ENCODE measurements at places on chromosomes 13 and 19.

DNA sequence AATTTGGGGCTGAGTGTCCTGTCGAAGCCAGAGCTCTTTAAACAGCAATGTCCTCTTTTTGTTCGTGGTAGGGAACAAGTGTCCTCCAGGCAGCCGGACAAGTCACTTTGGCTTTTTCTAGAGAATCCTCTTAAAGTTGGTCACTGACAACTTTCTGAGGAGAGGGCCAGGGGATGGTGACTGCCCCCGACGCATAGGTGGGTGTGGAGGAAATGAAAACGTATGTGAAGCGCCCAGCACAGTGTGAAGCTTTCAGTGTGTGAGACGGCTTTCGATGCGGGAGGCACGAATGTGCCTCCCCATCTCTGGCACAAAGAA, 45.8 kb upstream of the ZNF536 start:
- no peak for DNase-seq

DNA sequence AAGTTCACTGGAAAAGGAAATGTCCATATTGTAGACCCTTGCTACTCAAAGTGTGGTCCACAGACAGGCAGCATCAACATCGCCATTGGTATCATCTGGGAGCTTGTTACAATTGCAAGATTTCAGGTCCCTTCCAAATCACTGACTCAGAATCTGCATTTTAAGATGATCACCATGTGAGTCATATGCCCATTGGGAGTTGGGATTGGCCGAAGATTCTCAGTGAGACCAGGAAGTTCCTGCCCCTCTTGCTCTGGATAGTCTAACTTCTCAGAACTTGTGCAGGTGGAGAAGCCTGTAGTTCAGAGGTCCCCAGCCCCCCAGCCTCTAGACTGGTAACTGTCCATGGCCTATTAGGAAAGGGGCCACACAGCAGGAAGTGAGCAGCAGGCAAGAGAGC, 48.9 kb upstream of the URAD start:
- DNase-seq: peak; percentile 36

- no peak for DNase-seq
Observed at GRCh38 chr19:411723-412355, 2.9 kb upstream of the C2CD4C start.

DNA sequence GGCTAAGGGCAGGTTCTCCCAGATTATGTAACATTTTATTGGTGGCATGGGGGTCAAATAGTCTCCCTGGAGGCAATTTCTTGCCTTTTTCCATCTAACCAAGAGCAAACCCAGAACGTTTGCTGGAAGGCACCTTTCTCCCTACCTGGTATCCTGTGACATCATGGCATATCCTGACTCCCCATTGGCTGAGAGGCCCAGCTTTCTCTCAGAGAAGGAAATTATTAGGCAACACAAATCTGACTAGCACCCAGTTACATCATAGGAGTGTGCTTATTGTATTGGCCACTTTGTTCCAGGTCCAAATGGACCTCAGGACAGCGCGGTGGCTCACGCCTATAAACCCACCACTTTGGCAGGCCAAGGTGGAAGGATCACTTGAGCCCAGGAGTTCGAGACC, 13.0 kb downstream of the NTN5 start:
- peak; percentile 61 for DNase-seq

GRCh38 chr13:98523455-98524102, 53.3 kb downstream of the STK24 start:
- no peak for DNase-seq

DNA sequence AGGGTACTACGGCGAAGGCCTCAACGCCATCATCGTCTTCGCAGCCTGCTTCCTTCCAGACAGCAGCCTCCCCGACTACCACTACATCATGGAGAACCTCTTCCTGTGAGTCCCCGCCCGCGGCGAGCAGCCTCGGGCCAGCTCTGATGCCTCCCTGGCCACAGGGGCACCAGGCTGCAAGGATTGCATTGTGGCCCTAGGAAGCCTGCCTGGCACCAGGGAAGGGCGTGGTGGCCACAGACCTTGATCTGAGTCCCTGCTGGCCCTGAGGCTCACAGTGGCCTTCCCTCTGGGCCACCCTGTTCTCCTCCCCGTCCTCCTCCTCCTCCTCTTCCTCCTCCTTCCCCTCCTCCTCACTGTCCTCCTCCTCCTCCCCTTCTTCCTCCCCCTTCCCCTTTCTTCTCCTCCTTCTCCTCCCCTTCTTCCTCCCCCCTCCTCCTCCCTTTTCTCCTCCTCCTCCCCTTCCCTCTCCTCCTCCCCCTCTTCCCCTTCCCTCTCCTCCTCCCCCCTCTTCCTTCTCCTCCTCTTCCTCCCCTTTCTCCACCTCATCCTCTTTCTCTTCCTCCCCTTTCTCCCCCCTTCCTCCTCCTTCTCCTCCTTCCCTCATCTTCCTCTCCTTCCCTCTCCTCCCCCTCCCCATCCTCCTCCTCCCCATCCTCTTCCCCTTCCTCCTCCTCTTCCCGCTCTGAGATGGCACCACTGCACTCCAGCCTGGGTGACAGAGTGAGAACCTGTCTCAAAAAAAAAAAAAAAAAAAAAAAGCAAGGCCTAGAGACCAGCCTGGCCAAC, 24.4 kb upstream of the NMRK2 start:
- DNase-seq: no peak

DNA sequence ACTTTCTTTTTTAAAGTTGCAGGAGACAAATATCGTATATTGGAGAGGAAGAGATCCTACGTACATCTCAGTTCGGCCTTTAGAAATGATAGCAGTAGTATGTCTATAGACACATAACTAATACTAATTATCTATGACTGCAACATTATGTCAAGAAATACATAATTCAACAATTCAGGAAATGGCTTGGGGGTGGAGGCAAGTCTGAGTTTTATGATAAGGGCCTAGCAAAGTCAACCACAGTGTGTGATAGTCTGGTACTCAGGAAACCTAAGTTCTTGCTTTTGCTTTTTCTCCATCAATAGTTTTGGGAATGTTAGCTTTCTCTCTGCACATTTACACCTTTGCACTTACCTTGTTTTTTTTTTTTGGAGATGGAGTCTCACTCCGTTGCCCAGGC, 27.5 kb upstream of the OBI1 start:
- no peak for DNase-seq

All from bronchial epithelial cell (primary cell).